Heart left ventricle (tissue), 16 donors: ENCODE measurements at places on chromosomes 6 and 20. TPM values are rescaled to one million over a fixed set of nuclear protein-coding genes. Genes with fewer than 3 reads are reported as not detected.

DNA sequence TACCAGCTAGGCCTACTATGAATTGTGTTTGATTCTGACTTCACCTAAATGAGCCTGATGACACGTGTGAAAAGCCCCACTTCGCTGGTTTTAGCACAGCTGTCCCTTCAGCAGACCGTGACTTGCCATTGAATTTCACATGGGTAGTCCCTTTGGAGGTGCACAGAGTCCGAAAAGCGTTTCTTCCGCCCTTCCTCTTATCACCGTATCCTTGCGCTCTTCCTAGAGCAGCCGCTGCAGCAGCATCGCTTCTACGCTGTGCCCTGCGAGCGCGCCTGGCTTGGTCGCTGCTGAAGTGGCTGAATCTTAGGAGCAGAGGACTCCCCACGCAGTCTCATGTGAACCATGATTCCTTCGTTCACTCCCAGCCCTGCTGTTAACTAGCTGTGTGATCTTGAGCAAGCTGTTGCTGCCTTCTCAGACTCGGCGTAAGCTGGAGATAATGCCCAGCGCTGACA lies 127.0 kb downstream of the PACRG start:
- no peaks in the 10 kb centered on the region for H3K36me3 ChIP-seq
- DNase-seq = no peak
- H3K4me3 ChIP-seq = no peak overlapping the region
- no peaks in the 10 kb centered on the region for H3K27me3 ChIP-seq
- no peaks in the 10 kb centered on the region for H3K4me1 ChIP-seq

PLCB1 gene
- polyA plus RNA-seq = 2.5 TPM

GRCh38 chr20:7161690-7162089 lies 394.2 kb downstream of the BMP2 start:
- no peak for DNase-seq
- H3K4me3 ChIP-seq = no peak overlapping the region
- no peak overlapping the region for H3K27ac ChIP-seq
- no peaks in the 10 kb centered on the region for H3K4me1 ChIP-seq
- no peaks in the 10 kb centered on the region for H3K36me3 ChIP-seq

RREB1 gene
- polyA plus RNA-seq = 9.1 TPM

GRCh38 chr6:127564761-127565160 lies 12.2 kb upstream of the C6orf58 start:
- H3K36me3 ChIP-seq = no peaks in the 10 kb centered on the region
- no peak overlapping the region for H3K27ac ChIP-seq
- H3K4me1 ChIP-seq = no peaks in the 10 kb centered on the region
- no peaks in the 10 kb centered on the region for H3K27me3 ChIP-seq
- no peak for DNase-seq

ZFP57 gene
- polyA plus RNA-seq = 0.06 TPM

GRCh38 chr6:129635396-129636130 lies 74.4 kb downstream of the ARHGAP18 start:
- peaks cover 27% of the 10 kb centered on the region for H3K4me1 ChIP-seq
- H3K4me3 ChIP-seq = no peak overlapping the region
- H3K27me3 ChIP-seq = no peaks in the 10 kb centered on the region

DNA sequence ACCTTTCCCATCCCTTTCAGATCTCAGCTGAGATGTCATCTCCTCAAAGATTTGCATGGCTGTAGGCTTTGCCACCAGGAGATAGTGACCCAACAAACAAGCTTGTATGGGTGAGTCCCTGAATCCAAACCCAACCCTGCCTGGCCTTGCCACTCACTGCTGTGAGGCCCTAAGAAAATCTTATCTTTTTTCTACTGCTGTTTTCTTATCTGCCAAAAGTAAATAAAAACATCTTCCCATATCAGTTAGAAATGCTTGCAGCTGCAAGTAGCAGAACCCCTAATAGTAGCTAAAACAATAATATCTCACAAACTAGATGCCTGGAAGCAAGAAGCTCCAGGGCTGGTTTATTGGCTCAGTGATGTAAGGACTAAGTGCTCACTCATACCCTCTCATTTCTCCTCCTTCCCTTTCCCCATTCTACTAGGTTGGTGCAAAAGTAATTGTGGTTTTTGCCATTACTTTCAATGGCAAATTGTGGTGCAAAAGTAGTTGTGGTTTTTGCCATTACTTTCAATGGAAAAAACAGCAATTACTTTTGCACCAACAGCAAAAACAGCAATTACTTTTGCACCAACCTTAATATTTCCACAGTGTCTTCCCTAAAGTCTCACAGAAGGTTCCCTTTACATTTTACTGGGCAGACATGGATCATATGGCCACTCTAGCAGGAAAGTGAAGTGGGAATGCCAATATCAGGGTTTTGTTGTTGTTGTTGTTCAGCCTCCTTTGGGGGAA lies 56.7 kb upstream of the PSMF1 start:
- no peak for DNase-seq
- H3K27ac ChIP-seq = no peak overlapping the region
- H3K4me1 ChIP-seq = no peaks in the 10 kb centered on the region

DNA sequence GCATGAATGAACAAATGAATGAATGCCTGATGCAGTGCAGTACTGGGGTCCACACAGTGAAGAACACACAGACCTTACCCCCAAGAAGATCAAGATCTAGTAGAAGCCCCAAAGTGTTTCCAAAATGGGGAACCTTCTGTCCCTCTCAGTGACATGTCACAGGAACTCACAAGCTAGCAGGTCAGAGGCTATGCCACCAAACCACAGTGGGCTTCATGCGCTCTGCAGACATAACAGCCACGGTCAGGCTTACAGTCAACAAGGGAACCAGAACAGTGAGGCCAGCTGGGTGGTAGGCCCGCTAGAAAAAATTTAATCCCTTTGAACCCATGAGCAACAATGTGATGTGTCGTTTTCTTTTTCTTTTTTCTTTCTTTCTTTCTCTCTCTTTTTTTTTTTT lies 20.2 kb upstream of the ARFGEF2 start:
- no peaks in the 10 kb centered on the region for H3K36me3 ChIP-seq
- no peak overlapping the region for H3K27ac ChIP-seq
- H3K27me3 ChIP-seq = no peaks in the 10 kb centered on the region
- H3K4me1 ChIP-seq = peaks cover 34% of the 10 kb centered on the region

GGTLC1 gene
- not detected for polyA plus RNA-seq

- H3K36me3 ChIP-seq = peaks cover 27% of the 10 kb centered on the region
- H3K27me3 ChIP-seq = no peaks in the 10 kb centered on the region
- no peak for DNase-seq
- H3K27ac ChIP-seq = no peak overlapping the region
Observed at GRCh38 chr6:136604328-136604825, 54.2 kb upstream of the MAP7 start.

DNA sequence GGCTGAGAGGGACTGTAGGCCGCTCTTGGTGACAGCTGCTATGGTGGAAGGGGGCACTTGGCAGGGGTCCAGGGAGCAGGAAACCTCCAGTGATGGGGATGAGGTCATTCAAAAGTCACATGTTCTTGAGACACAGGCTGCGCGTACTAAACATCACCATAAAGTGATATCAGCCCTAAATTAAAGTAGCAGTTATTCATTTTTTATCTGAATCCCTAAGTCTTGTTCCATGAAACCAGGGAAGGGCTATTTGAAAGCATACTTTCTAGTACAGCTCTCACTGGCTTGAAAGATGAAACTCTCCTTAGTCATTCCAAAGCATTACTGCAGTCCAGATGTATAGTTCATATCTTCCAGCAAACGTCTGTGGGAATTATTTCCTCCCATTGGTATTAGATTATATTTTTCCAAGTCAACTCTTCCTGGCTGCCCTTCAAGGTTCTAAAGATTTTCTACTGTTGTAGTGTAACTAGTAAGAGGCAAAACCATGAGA lies 373.1 kb downstream of the CD109 start:
- no peaks in the 10 kb centered on the region for H3K4me1 ChIP-seq
- no peak overlapping the region for H3K4me3 ChIP-seq
- H3K27me3 ChIP-seq = no peaks in the 10 kb centered on the region
- DNase-seq = no peak
- no peaks in the 10 kb centered on the region for H3K36me3 ChIP-seq

GRCh38 chr20:62097881-62098407 lies 24.3 kb upstream of the LSM14B start:
- no peaks in the 10 kb centered on the region for H3K36me3 ChIP-seq
- no peaks in the 10 kb centered on the region for H3K4me1 ChIP-seq
- no peaks in the 10 kb centered on the region for H3K27me3 ChIP-seq
- no peak overlapping the region for H3K4me3 ChIP-seq
- DNase-seq = no peak

COL9A3 gene
- 4.7 TPM for polyA plus RNA-seq

LKAAEAR1 gene
- polyA plus RNA-seq = not detected

GRCh38 chr6:14371530-14371929 lies 254.0 kb downstream of the CD83 start:
- H3K27me3 ChIP-seq = no peaks in the 10 kb centered on the region
- H3K4me1 ChIP-seq = no peaks in the 10 kb centered on the region
- H3K27ac ChIP-seq = no peak overlapping the region
- H3K4me3 ChIP-seq = no peak overlapping the region
- DNase-seq = no peak
- H3K36me3 ChIP-seq = no peaks in the 10 kb centered on the region

GRCh38 chr6:75608956-75609533 lies 7.4 kb downstream of the SENP6 start:
- no peak for DNase-seq
- H3K4me1 ChIP-seq = peaks cover 5% of the 10 kb centered on the region
- H3K36me3 ChIP-seq = no peaks in the 10 kb centered on the region
- no peak overlapping the region for H3K27ac ChIP-seq

- no peaks in the 10 kb centered on the region for H3K4me1 ChIP-seq
- no peak within 1 kb of the TSS for H3K27ac ChIP-seq
- DNase-seq = peak; percentile 56
- no peaks in the 10 kb centered on the region for H3K36me3 ChIP-seq
- H3K4me3 ChIP-seq = peak within 1 kb of the TSS; percentile 22
- H3K27me3 ChIP-seq = no peaks in the 10 kb centered on the region
Observed at GRCh38 chr6:83511901-83512681, at the start of gene PRSS35. Gene PRSS35, plus strand, starts transcription at chr6:83512534. Its CDS starts 10,908 bp downstream, at chr6:83523442.

GRCh38 chr20:35742741-35743523 lies 872 bp upstream of the RBM39 start:
- no peak for DNase-seq
- no peaks in the 10 kb centered on the region for H3K27me3 ChIP-seq
- H3K27ac ChIP-seq = peak overlapping the region; percentile 100
- H3K36me3 ChIP-seq = peaks cover 4% of the 10 kb centered on the region

RHAG gene
- 0.22 TPM for polyA plus RNA-seq

DNA sequence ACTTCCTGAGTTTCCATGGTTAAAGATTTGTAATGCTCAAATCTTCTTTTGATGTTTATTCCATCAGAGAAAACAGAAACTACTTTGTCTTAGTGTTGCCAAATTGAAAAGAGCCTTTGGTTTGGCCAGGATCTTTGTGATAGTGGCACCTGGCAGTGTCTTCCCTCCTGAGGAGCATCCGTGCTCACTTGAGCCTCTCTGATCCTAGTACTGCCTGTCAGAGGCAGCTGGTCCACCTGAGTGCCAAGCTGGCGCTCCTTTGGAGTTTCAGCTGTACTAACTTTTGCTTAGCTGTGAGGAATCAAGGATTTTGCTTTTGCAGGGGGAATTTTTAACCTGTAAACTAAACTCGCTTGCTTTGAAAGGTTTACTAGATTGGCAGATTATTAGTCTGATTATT lies 61.4 kb downstream of the SCAND1 start:
- H3K36me3 ChIP-seq = peaks cover 4% of the 10 kb centered on the region
- H3K27ac ChIP-seq = no peak overlapping the region
- no peak for DNase-seq
- no peaks in the 10 kb centered on the region for H3K27me3 ChIP-seq
- H3K4me3 ChIP-seq = no peak overlapping the region
- no peaks in the 10 kb centered on the region for H3K4me1 ChIP-seq
